Kasumi-1 (cell line): ENCODE measurements at places on chromosomes 7 and 10.

GRCh38 chr7:108805808-108806397, 236.2 kb downstream of the DNAJB9 start:
- DNase-seq = peak; percentile 65

- DNase-seq = no peak
These were observed 309.0 kb downstream of the GPAM start for GRCh38 chr10:111874576-111874975.

GRCh38 chr10:79380125-79380945, 33.1 kb downstream of the PPIF start:
- DNase-seq = no peak

DNA sequence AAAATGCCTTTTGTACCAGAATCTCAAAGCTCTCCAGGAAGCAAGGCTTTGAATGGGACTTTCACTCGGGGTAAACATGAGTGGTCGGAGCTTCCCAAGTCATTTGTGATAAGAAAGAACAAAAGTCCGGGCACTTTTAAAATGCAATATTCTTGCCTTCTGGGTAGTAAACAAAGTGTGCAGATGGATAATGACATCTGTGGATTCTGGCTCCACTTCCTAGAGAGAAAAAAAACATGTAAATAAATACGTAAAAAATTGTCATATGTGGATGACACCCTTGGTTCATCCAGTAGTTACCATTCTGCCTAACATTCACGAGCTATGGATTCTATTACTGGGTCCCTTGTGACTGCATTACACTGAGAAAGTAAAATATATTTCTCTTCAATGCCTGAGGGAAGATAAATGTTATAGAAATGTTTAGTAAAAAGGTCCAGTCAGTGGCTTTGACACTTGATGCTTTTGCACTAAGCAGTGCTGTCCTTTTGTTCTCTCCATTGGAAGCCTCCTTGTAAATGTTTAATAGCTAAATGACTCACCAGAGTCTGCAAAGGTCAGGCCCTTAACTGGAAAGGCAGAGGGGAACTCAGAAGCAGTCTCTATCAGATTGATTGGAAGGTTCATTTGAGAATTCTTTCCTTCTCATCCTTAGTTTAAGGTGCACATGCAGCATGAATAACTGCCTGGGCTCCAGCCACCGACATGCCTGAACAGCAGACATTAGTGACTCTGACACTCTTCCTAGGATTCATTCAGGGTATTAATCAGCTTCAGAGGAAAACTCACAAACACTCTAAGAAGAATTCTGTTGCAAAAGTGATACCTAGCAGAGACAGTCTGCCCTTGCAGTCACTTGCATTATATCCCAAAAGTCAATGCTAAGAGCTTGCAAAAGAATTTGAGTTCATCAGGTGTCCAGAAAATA, 11.7 kb upstream of the EDRF1 start:
- DNase-seq = no peak

DNA sequence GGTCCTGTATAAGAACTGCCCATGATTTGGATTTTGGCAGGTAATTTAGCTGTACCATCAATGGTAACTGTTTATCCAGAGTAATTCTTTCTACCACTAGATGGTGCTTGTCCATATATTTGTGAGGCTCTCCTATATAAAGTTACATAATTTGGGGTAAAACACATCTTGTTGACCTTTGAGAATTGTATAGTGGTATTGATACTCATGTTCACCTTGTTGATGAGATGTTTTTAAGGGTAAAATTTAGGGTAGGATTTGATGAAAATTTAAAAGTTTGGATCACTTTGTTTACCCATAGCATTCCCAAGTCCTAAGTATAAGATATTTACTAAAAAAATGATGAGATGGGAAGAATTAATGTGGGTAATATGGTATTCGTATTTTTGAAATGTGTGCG, 31.6 kb downstream of the ST7 start:
- DNase-seq = peak; percentile 78

- DNase-seq = no peak
These were observed 47.5 kb upstream of the ANTXRL start for GRCh38 chr10:46239247-46239646.
